ENCODE measurements at places on chromosomes 4 and X.

DNA sequence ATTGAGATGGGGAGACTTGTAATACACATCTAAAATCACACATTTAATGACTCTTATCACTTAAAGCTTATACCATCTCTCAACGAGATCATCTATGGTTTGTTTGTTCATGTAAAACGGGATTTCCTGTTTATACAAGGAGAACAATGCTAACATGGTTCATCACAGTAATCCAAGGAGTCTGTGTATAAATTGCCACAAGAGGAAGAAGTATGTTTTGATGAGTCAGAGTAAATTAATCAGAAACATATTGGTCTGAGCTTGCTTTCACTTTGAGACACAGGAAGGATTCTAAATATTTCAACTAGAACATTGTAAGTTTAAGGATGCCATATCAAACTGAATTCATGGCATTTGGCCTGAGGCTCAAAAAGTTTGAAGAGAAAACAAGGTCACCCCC lies 594.1 kb downstream of the GLUD2 start:
- DNase-seq = no peak

DNA sequence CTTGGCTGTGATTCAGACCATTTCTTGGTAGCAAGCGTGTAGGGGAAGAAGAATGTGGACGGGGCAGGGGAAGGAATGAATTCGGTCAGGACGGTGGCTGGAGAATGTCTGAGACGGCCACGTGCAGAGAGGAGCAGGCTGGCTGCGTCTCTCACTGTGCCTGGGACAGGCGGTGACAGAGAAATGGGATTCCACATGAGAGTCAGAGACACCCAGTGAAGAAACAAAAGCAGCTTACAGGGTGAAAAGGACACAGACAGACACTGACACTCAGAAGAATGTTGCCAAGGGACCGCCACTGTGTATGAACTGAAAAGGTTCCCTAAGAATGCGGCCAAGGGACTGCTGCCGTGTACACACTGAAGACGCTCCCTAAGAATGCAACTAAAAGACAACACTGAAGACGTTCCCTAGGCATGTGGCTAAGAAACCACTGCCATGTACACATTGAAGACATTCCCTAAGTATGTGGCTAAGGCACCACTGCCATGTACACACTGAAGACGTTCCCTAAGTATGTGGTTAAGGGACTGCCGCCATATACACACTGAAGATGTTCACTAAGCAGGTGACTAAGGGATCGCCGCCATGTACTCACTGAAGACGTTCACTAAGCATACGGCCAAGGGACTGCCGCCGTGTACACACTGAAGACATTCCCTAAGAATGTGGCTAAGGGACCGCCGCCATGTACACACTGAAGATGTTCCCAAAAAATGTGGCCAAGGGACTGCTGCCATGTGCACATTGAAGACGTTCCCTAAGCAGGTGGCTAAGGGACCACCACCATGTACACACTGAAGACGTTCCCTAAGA lies 49.1 kb downstream of the DHRSX start:
- DNase-seq = no peak

GRCh38 chr4:109548655-109549054 lies 11.4 kb upstream of the MCUB start:
- DNase-seq = peak; percentile 19

DNA sequence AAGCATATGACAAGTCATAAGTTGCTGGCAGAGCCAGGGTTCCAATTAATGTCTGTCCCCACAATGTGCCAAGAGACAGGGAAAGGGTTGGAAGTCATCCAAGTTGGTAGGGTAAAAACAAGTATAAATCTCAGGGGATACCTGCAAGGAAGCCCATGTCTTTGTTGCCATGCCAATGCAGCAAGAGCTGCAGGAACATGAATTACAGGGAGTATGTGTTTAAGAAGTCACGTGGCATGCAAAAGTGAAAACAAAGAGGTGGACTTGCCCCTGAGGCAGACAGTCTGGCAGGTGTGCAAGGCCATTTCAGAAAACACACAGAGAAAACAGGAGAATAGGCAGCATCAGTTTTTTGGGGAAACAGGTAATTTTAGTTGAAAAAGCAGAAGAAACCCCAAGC lies 29.4 kb downstream of the C4orf51 start:
- no peak for DNase-seq

DNA sequence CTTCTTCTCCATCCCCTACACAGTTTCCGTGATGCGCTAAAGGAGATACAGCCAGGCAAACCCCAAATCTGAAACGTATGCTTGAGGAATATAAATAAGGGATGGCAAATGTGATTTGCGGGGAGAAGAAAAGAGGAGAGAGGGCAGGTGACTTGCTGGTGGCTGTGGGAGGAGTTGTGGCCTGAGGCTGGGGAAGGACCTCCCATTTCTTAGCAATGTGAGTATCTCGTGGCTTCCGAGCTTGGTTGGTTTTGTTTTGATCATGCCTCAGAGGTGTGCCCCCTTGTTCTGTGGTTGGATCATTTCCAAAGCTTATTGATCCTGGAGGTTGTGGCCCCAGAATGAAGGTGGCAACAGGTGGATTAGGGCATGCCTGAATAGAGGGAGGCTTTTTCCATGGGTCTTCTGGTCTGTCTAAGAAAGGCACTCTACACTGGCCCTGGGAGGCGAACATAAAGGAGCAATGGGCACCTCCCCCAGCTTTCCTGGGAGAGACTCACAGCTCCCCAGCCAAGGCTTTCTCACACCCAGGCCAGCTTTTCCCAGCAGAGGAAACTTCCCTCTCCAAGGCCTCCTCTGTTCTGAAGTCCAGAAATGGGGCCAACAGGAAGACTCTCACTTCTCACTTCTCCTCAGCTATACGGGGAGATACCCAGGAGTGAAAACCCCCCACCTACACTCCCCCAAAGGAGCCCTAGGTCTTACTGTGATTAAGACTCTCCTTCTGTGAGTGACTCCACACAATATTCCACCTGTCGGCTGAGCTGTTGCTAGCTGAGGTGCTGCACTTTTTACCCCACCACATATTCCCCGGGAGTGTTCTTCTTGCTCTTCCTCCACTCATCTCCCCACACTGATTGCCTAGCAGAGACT lies 40.0 kb downstream of the C4orf51 start:
- no peak for DNase-seq

GRCh38 chrX:11381464-11381863 lies 88.3 kb downstream of the AMELX start:
- peak; percentile 2 for DNase-seq

DNA sequence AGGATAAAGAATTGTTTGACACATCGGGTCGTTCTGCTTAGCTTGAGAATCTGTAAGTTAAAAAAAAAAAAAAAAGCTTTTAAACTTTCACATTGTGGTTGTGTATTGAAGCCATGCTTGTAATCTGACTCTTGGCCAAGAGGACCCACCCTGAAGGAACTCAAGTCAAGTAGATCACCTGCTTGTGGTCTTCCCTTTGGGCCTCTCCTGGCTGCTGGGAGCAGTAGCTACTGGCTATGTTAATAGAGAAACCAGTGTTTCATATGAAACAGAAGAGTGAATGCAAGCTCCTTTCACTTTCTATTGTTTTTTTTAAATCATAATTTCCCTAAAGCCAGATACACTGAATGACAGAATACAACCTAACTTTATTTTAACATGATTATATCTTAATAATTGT lies 402.4 kb upstream of the NDST4 start:
- DNase-seq = no peak

DNA sequence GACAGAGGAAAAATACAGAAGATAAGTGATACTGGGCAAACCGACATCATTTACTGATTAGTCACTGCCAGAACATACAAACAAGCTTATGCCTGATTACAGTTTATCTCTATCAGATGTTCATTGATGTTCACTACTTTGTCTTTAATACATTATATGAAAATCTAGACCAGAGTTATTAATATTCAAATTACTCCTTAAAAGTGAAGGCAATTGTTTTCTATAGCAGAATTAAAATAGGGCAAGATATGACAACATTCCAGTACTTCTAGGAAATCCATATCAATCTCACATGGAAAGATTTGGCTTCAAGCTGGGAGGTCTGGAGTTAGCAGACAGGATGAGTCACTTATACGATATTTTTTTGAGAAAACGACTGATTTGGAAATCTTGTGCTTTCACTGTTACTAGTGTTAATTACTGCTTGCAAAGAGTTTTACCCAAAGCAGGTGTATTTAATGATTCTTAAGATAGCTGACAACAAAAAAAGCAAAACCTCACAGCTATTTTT lies 31.8 kb downstream of the HPGD start:
- no peak for DNase-seq

DNA sequence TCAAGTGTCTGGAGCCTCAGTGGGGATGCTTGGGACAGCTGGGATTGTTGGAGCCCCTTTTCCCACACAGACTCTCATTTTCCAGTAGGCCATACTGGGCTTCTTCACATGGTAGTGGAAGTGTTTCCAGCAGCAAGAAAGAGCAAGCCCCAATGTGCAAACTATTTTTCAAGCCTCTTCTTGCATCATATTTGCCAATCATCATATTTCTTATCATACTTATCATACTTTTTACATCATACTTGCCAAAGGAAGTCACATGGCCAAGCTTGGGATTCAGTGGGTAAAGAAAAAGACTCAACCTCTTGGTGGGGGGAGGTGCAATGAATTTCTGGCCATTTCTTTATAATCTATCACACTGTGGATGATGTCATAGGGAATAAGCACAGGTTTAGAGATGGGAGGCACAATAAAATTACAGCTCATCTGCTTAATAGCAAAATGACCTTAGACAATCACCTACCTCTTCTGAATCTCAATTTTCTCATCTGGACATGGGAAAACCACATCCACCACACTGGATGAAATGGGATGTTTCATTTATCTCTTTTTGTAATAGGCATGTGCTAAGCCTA lies 174.2 kb downstream of the MID1IP1 start:
- DNase-seq = no peak

- no peak for DNase-seq
Observed at GRCh38 chr4:176188654-176189053, 6.7 kb downstream of the SPATA4 start.
